ENCODE measurements at places on chromosomes 7 and 10.

DNA sequence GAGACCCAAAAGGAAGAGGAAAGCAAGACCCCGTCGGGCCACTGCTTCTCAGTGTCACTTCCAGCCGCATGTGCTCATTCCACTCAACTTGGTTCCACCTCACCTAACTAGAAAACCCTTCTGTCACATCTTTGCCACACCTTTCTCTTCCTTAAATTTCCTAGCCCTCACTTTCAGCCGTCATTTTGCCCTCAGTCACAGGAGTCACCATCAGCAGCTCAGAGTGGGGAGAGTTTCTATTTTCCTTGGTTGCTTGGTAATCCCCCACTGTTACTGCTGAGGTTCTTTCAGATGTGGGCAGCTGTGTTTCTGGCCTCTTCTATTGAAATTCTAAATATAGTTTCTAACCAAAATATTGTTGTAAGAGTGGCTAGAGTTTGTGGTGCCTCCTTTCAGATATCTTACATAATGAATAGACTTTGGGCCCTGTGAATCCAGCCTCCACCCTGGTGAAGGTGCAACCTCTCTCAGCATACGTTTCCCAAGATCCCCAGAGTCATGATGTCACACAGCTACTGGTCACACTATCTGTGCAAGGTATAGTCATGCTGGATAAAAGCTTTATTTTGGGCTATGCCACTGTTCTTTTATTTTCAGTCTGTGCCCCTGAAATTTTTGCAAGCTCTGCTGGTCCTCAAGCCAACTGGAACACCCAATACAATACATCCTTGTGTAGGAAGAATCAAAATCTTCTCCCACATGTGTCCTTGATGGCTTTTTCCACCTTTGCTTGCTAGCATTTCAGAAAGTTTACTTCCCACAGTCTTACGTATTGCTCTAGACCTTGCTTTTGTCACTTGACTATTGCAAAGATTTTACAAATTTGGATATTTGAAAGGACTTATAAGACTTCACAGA, 9.2 kb downstream of the AGBL3 start:
- DNase-seq, result no peak

GRCh38 chr7:71485586-71485985, 353.6 kb downstream of the GALNT17 start:
- no peak for DNase-seq

DNA sequence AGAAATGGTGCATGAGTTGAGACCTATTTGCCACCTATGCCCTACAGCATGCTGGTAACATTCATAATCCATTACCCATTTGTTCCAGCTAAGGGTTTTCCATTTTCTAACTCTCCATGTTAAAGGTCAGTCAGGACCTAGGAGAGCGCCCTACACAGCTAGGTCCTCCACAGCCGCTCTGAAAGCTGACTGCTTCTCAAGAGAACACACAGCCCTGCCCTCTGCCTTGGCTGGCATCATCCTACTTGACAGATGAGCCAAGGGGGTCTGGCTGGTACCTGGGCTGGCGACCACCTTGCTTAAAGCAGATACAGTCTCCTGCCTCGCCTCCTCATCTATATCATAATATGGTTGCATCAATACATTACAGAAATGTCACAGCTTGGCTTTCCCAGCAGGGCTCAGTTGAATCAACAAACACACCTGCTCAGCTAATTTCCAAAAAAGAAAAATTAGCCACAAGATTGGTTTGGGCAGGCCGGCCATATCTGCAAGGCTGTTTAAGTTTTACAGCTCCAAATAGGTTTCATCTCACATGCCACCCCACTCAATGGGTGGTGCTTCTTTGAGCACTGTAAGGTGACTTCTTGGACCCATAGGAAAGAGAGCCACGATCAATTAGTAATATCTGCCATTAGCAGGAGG, 17.3 kb downstream of the TLL2 start:
- peak; percentile 42 for DNase-seq

DNA sequence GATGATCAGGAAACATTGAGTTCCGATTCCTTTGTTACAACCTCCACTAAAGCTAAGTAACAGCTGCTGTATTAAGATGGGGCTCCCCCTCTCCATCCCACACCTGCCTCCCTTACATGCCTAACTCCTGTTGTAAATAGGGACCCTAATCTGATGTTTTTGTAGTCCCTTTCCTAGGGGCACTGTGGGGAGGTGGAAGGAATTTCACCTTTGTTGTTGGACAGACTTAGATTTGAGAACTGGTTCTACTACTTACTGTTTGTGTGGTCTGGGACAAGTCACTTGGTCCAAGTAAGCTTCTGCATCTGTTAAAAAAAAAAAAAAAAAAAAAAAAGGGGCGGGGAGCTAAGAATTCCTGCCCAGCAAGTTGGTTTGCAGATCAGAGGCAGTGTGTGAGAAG, 42.6 kb downstream of the KIAA1217 start:
- no peak for DNase-seq

DNA sequence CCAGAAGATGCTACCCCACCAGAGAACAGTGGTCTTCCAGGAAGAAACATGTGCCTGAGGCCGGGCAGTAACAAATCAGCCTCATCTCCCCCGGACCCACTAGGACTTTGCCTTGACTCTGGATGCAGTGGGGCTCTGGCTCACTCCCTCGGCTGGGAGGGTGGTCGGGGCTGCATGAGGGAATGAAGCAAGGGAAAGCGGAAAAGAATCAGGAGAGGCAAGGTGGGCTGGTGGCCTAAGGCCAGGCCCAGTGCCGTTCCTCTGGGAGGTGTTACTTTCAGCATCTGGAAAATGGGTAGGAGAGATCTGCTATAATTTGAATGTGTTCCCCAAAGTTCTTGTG, 51.8 kb downstream of the CLEC2L start:
- DNase-seq, result no peak

- DNase-seq, result no peak
These were observed 94.1 kb downstream of the TCF7L2 start for GRCh38 chr10:113044016-113044755.

DNA sequence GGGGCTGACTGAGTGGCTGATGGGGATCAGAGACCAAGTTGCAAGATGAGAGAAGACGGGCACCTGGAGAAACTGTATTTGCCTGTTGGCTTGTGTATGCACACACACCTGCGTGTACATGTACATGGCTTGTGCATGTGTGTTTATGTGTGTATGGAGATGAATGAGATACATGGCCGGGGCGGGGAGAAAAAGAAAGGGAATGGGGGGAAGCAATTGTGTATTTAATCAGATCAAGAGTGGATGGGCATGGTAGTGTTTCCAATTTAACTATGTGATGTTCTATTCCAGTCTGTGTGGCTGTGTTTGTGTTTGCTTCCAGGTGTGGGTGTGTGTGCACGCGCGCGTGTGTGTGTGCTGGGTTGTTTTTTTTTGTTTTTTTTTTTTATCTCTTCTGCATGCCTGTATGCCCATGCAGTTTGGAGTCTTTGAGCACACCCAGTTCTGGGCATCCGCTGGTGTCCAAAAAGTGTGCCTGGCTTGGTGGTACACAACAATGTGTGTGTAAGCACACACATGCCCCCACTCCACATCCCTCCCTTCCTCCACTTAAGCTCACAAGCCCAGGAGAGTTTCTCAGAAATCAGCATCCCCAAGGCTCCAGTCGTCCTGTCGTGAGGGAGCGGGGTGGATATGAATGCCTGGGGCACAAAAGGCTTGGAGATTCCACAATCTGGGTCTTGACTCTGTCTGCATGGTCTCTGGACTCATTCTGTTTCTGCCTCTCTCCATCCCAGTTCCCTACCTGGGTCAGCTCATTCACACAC, 2.5 kb upstream of the VGF start:
- DNase-seq, result no peak

- no peak for DNase-seq
These were observed 177.4 kb upstream of the CDCA7L start for GRCh38 chr7:22123139-22123538.

DNA sequence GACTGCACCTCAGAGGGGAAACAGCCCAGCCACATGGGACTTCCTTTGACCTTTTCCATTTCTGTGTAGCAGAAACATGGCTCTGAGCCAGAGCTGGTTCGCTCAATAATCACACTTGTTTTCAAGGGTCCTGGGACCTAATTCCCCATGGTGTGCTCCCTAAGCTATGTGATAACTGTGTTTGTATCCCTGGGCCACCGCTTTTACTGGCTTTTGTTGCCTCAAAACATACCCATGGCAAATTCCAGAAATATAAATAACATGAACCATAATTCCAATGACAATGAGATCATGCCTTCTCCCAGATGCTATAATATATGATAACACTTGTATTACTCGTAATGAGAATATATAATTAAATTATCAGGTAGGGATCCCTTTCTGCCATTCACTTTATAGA, 196.4 kb downstream of the GFRA1 start:
- no peak for DNase-seq

DNA sequence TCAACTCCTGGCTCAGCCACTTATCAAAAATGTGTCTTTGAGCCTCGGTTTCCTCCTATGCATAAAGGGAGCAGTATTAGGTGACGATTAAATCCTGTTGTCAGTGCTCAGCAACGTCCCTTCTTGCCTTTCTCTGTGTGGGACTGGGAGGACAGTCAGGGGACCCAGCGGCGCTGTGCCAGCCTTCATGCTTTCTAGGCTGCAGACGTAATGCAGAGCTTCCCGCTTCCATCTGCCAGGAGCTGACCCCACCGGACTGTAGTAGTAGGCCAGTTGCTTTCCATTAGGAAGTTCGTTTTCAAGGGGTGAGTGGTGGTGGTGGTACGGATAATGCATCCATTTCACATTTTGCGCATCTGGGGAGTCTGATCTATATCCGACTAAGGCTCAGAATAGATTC, 321.8 kb downstream of the PLXNA4 start:
- DNase-seq, result no peak

DNA sequence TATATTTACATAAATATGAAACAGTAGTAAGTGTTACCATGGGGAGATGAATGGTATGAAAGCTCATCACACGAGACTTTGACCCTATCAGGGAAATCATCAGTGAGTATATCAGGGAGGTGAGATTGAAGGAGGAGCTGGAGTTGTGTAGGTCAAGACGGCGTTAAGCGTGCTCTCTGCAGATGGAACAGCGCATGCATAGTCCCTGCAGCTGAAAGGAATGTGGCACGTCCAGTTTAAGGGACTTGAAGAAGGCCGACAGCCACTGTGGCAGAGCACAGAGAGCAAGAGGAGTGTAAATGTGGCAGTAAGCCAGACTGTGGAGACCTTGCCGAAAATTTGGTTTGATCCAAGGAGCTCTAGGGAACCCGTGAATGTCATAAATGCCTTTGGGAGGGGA, 38.9 kb downstream of the POU6F2 start:
- no peak for DNase-seq

DNA sequence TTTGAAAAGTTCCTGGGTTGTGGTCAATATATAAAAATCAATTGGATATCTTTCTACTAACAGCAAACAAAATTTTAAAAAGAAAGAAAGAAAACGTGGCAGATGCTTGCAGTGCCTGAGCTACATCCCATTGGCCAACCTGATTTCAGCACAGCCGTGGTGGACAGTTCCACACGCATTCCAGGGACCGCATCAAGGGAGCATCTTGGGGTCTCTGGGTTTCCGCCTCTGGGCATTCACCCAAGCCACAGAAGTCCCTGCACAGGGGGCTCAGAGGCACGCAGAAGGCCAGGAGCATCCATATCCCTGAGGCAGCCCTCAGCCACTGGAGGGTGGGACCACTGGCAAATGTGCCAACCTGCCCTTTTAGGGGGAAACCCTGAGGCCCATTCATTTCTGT, 254.5 kb upstream of the RNF32 start:
- no peak for DNase-seq

GRCh38 chr10:81027706-81028105, 490.0 kb downstream of the SH2D4B start:
- DNase-seq, result no peak

- peak; percentile 25 for DNase-seq
These were observed 61.7 kb downstream of the PALD1 start for GRCh38 chr10:70540089-70540788.

GRCh38 chr10:2951235-2951835, 116.0 kb upstream of the PFKP start:
- no peak for DNase-seq

DNA sequence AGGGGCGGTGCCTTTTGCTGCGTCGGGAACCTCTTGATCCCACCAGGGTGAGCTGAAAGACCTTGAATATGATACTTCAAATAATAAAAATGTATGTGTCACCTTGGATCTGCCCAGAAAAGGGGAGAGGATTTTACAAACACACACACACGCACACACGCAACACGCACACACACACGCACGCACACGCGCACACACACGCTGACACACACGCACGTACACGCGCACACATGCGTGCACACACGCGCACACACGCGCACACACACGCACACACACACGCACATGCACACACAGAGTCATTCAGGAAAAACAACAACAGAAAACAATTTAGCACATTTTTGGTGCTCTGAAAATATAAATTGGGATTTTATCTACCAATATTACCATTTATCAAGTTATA, 379.5 kb downstream of the PAXIP1 start:
- no peak for DNase-seq

- no peak for DNase-seq
These were observed 71.0 kb downstream of the MKI67 start for GRCh38 chr10:128055061-128055868.

DNA sequence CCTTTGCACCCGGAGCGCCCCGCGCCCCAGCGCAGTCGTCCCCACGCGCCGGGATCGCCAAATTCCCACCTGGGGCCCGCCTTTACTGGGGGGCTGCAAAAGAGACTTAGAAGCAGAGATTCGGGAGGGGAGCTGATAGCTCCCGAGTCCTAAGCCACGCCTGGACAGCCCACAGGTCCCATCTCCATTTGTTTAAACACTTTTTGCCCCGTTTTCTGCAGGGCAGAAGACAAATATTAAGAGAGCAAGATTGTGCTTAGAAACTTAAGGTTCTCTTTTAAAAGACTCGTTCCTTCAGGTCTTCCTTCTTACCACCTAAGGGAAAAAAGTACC, 299.1 kb upstream of the NFE2L3 start:
- no peak for DNase-seq

DNA sequence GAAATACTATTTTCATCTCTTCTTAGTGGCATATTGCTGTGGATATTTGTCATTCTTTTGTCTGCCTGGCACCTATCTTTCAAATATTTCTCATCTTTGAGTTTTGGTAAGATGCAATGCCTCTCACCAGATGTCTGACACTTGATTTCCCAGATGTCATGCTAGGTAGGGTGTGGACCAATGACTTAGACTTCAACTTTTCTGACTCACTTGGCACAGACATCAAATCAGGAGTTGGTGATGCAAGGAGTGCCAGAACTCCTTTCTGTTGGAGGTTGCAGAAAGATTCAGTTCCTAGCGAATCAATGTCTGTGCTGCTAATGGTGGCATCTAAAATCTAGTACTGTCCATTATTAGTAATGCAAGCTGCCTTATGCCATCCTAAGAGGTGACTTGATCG, 216.9 kb upstream of the FERD3L start:
- DNase-seq, result peak; percentile 25

DNA sequence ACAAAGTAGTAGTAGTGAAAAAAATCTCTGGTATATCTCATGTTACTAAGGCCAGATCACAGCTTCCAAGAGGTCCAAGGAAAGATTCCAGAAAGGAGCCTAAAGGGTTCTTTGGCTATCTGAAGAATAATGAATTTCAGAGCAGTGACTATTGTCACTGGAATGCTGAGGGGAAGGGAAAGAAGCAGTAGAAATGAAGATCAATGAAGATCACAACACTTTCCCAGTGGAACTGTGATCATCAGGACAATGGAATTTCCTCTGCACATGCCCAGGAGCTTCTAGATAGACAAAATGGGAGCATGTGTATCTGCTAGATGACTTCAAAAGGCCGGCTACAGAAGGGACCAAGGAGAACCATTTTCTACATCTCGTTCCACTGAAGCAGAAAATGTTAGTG, 219.5 kb upstream of the PHYHIPL start:
- no peak for DNase-seq

Data from cardiac fibroblast (primary cell).